ENCODE measurements at places on chromosomes 1 and 21.

- no peak for DNase-seq
These were observed 86.4 kb downstream of the LAMC2 start for GRCh38 chr1:183272390-183272848.

DNA sequence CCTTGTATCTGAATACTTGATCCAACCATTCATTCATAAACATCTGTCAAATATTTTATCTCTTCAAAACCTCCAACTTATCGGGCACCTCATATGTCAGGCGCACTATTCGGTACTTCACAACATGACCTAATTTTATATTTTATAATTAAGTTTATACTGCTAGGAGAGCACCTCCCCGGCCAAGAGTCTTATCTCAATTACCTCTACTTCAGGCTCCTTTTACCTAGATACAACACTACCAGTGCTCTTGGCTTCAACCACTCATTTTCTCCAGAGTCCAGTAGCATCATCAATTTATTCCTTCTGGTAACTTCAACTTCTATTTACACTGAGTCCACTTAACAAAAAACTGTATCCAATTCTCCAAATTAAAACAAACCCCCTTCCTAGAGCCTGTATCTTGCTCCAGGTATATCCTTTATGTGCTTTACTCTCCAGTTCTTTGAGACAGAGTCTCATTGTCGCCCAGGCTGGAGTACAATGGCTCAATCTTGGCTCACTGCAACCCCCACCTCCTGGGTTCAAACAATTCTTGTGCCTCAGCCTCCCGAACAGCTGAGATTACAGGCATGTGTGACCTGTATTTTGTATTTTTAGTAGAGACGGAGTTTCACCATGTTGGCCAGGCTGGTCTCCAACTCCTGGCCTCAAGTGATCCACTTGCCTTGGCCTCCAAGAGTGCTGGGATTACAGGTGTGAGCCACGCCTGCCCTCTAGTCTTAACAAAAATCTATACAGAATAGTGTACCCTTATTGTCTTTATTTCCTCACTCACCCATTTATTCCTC lies 18.8 kb downstream of the GPBP1L1 start:
- DNase-seq, result no peak

- DNase-seq, result no peak
These were observed 49.7 kb downstream of the DMRTA2 start for GRCh38 chr1:50373532-50373931.

DNA sequence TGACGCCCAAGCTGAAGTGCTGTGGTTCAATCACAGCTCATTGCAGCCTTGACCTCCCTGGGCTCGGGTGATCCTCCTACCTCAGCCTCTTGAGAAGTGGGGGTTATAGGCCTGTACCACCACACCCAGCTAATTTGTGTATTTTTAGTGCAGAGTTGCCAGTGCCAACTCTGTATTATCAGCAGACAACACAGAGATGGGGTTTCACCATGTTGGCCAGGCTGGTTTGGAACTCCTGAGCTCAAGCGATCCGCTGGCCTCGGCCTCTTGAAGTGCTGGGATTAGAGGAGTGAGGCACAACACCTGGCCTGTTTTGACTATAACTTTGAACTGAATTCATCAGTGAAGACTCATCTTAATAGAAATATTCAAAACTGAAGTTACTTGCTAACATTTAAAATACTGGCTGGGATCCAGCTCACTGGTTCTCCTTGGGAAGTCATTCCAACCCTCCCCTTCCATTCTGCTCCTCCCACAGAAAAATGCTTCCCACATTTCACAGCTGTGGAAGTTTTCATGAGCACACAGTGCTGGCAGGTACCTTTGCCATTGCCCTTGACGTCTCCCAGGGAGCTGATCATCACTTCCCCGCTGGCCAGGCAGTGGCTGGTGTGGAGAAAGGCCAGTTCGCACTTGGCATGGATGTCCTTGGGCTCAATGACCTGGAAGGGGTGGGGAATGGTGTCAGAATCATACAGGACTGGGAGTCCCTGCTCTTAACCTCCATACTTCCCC lies 4.7 kb downstream of the SELENBP1 start:
- DNase-seq, result no peak
